Activated T-cell treated with anti-CD3 and anti-CD28 coated beads, Interleukin-2, amount 50 U/mL, for 1 hour (primary cell): ENCODE measurements at places on chromosomes 4 and X.

- DNase-seq: peak; percentile 40
Measured at GRCh38 chrX:119516157-119516702, 48.0 kb downstream of the SLC25A5 start.

DNA sequence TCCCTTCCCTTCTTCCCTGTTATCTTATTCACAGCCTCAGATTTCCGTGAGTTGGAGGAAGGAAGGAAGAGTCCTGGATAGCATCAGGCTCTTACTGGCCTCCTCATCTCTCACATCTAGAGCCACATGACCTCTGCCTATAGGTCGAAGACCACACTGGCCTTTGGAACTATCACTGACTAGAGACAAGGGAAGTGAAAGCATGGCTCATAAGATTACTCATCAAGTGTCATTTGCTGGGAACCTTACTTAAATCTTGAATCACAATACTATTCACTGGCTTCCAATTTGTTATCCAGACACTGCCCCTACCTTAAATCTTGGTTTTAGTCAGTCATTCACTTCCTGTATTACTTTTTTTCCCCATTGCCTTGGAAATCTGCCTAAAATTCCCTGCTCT lies 61.6 kb upstream of the MTMR8 start:
- DNase-seq: no peak

- DNase-seq: no peak
Measured at GRCh38 chrX:137234651-137235402, 201.0 kb upstream of the GPR101 start.

GRCh38 chrX:78923198-78924015 lies 21.8 kb upstream of the P2RY10 start:
- no peak for DNase-seq

DNA sequence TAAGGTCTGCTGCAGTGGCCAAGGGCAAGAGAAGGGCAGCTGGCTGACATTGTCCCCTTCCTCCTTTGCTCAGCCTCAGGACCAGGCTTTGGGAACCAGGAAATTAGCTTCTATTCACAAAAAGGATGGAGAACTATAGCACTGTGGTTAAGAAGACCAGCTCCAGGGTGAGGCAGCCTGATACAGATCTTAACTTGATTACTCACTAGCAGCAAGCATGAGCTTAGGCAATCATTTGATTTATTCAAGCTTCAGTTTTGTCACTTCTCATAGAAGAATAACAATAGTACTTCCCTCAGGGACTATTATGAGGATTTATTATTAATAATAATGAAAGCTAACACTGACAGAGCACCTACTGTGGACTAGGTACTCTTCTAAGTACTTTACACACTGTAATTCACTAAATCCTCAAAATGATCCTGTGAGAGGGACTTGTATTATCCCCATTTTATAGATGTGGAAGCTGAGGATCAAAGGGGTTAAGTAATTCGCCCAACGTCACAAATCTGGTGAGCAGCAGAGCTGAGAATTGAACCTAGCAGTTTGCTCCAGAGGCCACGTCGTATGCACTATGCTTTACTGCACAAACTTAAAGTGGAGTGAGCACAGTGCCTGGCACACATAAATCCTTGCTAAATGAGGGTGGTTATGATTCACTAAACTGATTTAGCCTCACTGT lies 130.4 kb upstream of the PAK3 start:
- DNase-seq: no peak

DNA sequence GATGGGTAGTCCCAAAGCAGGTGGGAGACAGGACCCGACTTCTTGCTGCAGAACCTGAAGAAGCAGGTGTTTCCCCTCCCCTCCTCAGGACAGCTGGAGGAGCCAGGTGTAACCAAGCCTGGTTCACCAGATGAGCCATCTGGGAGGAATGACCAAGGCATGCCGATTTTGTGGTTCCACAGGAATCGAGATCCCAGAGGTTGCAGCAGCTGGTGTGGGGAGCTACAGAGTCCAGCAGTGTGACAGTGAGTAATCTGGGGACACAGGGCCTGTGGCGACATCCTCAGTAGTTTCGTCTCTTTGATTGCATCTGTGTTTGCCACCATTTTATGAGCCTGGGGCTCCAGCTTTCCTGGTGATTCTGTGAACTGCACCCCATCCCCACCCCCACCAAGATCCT lies 2.6 kb upstream of the NDP start:
- DNase-seq: no peak

GRCh38 chrX:42456176-42456700 lies 321.7 kb downstream of the PPP1R2C start:
- no peak for DNase-seq

GRCh38 chrX:23668335-23668734 lies 1.0 kb downstream of the PRDX4 start:
- no peak for DNase-seq

DNA sequence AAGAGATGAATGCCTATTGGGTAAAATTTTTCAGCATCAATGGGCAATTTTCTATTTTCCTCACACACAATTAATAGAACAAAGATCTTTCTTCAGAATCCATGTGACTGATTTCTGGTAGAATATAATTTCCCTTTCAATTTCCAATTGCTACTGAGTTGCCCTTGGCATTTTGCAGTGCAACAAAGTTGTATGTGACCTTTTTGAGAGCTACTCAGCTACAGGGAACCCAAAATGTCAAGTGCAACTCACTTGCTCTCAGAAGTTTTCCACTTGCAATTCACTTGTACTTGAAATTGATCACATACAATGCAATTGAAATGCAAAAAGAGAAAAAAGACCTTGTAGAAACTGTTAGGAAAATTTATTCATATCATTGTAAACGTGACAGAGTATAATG lies 245.5 kb downstream of the BANK1 start:
- no peak for DNase-seq

GRCh38 chr4:169314906-169315305 lies 44.1 kb upstream of the SH3RF1 start:
- no peak for DNase-seq
